ENCODE measurements at places on chromosomes 11 and 22. TPM values are rescaled to one million over a fixed set of nuclear protein-coding genes. Genes with fewer than 3 reads are reported as not detected.

Gene GAB2
- total RNA-seq = 4.6 TPM

Gene DEUP1
- total RNA-seq = not detected

Gene RFPL1
- not detected for total RNA-seq

Gene OSBPL5
- 7.5 TPM for total RNA-seq

Gene NNMT
- total RNA-seq = 244 TPM

Gene ANGPTL5
- total RNA-seq = 0.05 TPM

Gene SLC25A18
- 0.08 TPM for total RNA-seq

Gene TLCD5
- 7.1 TPM for total RNA-seq

Gene MAPK8IP1
- 6.1 TPM for total RNA-seq

Gene IGSF22
- not detected for total RNA-seq

Gene LRRC32
- 0.14 TPM for total RNA-seq

Gene FOLH1
- not detected for total RNA-seq

Gene OR10A6
- total RNA-seq = not detected

Gene APLP2
- 155 TPM for total RNA-seq

Gene MEI1
- total RNA-seq = not detected

Gene OTUB1
- 130 TPM for total RNA-seq

Gene TBRG1
- 17.1 TPM for total RNA-seq

Gene BTBD18
- total RNA-seq = not detected

Gene LRRC10B
- total RNA-seq = 0.25 TPM

Gene KCNJ1
- total RNA-seq = not detected

Gene CNIH2
- total RNA-seq = 1.6 TPM

Gene PLEKHB1
- total RNA-seq = 0.46 TPM

Gene FAR1
- 57.1 TPM for total RNA-seq

Gene IL10RA
- total RNA-seq = 0.03 TPM

Gene VPS51
- 57.1 TPM for total RNA-seq

Gene WNT11
- total RNA-seq = 1.4 TPM
